ENCODE measurements at places on chromosomes 3 and 15.

GRCh38 chr15:97401195-97401594 lies 559.3 kb upstream of the ARRDC4 start:
- DNase-seq, result no peak

DNA sequence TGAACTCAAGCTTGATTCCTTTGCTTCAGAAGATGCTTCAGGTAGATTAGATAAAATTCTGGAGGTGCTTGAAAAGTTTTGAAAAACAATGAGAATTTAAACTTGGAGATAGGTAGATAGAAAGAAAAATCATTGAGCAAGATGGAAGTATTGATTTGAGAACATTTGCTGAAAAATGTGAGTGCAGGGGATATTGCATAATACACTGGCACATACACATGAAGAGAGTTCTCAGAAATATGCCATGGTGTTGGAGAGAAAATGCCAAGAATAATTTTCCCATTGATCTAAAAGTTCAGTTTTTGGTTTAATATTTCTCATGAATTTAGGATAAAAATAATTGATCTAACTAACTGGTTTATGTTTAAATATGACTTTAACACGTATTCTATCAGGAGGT lies 107.2 kb upstream of the GBE1 start:
- no peak for DNase-seq

- DNase-seq, result no peak
Observed at GRCh38 chr3:58581328-58582091, 4.3 kb upstream of the FAM107A start.

- no peak for DNase-seq
Observed at GRCh38 chr3:170077361-170077760, 39.6 kb downstream of the GPR160 start.

DNA sequence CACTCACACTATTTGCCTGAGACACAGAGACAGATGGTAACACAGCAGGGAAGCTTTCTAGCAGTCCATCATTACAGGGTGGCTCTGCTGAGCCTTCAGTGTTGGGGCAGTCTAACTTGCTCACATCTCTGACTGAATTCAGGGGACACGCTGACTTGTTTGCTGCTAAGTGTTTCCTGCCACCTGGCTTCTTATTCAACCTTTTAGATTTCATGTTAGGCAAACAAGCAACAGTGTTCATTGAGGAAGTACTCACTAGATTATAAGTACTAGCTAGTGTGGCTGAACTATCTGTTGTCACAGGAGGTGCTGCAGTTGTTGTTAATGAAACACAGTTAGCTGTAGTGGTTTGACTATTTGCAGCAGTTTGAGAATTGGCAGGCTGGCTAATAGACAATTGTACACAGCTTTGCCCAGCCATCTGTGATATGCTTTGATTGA lies 37.3 kb downstream of the USF3 start:
- no peak for DNase-seq

DNA sequence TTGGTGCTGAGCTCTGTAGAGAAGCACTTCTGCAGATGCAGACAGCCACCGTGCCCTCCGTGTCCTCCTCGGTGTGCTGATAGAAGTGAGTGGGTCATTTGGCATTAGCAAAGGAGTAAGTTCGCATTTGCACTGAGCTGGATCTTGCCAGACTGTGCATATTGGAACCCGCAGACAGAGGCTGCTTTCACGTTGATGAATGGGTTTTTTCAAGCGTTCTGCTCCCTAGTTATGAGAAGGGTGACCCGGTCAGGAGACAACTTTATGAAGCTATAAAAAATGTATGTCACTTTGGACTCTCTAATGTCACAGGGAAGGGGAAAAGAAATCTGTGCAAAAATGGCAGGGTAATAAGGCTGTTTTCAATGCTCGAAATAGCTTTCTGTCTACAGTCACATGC lies 739.4 kb downstream of the MCTP2 start:
- DNase-seq, result no peak

DNA sequence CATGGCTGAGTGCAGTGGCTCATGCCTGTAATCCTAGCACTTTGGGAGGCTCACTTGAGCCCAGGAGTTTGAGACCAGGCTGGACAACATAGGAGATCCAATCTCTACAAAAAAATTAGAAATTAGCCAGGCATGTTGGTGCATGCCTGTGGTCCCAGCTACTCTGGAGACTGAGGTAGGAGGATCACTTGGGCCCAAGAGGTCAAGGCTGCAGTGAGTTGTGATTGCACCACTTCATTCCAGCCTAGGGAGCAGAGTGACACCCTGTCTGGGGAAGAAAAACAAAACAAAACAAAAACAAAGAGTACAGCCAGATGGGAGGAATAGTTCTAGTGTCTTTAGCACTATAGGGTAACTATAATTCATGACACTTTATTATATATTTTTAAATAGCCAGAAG lies 26.2 kb upstream of the COMMD4 start:
- DNase-seq, result no peak

GRCh38 chr3:52361898-52362297 lies 45.8 kb downstream of the DNAH1 start:
- DNase-seq, result no peak

- DNase-seq, result no peak
Observed at GRCh38 chr3:178420033-178420432, 116.2 kb upstream of the KCNMB2 start.

GRCh38 chr3:42696356-42697288 lies 6.0 kb downstream of the HHATL start:
- no peak for DNase-seq

- no peak for DNase-seq
Observed at GRCh38 chr15:97866959-97867358, 93.5 kb upstream of the ARRDC4 start.

DNA sequence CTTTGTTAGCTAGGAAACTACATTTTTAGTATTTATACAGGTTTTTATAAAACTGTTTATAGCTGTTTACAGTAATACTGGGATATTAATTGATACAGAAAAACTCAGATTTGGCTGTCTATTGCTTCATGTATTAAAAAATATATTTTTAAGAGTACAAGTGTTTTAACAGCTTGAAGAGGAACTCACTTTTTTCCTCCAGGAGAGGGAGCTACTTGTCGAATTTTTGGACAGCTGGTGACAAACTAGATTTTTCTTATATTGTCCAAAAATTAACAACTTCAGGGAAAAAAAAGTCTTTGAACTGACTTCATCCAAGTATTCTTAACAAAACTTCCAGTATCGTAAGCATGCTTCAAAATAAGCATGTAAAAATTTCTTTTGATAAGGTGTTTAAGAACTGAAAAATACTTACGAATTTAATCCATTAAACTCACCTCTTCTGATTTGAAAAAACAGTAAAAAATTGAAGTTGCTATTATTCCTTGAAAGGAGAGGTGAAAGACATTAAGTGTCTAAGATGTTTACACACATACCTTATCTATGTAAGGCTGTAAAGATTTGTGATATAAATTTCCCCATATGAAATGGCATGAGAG lies 4.0 kb downstream of the DIPK2A start:
- no peak for DNase-seq

DNA sequence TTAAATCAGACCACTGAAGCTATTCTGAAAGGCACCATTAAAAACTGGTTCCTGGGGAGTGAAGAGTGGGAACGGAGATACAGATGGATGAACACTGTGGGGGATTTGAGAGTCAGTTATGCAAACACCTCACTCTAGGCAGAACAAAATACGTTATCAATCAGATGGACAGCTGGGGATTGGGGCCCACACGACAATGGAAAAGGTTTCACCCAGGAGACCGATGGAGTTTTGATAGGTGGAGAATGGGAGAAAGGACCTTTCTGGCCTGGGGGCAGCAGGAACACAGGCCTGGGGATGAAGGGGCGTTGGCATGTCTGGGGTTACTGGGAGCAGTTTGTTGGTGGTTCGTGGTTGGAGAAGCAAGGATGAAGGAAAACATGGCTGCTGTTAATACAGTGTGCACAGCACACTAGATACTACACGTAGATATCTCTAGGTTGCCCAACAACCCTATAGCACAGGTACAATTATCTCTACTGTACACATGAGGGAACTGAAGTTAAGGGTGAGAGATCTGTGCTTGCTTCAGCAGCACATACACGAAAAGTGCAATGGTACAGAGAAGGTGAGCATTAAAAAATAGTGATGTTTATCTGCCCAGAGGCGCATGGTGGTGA lies 16.5 kb downstream of the ST6GAL1 start:
- no peak for DNase-seq

DNA sequence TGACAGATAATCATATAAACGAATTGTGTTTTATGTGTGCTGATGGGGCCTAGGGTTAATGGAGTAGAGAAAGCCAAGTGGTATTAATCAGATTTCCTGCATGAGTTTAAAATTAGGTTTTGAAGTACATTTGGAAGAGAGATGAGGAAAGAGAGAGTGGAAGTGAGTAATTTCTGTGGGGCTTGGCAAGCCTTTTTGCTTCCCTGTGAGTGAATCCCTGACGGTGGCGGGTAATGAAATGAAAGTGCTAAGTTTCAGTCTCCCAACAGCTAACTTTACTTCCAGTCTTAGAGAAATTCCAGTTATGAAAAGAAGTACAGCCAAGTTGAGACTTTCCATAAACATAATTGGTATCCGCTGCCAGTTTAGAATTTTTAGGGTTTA lies 139.4 kb downstream of the BBX start:
- no peak for DNase-seq

DNA sequence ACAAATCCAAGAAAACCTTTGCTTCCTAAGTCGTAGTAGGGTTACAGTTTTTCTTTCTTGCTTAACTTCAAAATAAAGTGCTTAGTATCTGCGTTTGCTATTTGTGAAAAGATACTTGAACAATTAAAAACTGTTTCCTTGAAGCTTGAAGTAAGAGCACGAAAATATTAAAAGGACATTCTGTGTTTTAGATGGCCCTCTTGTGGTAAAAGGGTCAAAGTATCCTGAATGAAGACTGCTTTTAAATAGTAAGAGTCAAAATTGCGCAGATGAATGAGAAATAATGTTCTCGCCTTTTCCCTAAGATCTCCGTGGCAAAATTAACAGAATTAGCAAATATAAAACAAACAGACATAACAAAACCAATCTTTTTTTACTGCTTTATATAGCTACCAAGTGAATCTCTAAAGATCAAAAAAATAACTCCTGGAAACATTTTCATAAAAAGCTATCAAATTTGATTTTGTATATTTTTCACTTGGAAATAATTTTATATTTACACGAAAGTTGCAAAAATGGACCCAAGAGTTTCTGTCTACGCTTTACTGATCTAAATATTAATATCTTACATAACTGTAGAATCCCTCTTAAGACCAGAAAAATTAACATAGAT lies 175.4 kb downstream of the MBNL1 start:
- no peak for DNase-seq

DNA sequence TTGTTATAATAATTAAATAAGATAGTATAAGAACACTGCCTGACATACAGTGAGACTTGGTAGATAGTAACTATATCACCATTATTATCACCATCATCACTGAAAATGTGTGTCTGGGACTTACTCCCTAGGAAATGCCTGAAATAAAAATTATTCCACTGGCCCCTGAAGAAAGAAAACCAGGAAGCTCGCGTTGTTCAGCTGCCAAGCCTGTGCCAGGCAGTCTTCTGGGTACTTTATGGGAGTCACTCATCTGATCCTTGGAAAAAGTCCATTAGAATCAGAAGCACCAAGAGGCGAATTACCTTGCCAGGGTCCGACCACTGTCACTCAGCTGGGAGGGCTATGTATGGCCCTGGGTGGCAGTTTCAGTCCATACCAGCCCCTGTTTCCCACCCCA lies 220.3 kb upstream of the TPM1 start:
- DNase-seq, result no peak

GRCh38 chr3:151740581-151740980 lies 6.9 kb downstream of the AADACL2 start:
- DNase-seq, result no peak

GRCh38 chr3:172218350-172219323 lies 179.3 kb downstream of the FNDC3B start:
- DNase-seq, result no peak

GRCh38 chr15:82231842-82232241 lies 30.7 kb downstream of the EFL1 start:
- DNase-seq, result no peak

DNA sequence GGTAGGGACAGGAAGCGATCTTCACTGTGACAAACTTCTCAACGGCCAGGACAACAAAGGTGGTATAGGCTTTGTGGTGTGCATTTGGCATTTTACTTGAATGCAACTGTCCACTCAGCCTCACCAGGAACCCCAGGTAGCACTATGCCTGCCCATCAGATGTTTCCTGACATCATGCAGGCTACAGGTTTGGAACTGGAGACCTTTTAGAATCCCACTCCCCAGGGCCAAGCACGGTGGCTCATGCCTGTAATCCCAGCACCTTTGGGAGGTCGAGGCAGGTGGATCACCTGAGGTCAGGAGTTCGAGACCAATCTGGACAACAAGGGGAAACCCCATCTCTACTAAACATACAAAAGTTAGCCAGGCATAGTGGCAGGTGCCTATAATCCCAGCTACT lies 9.6 kb downstream of the STARD5 start:
- no peak for DNase-seq

- DNase-seq, result no peak
Observed at GRCh38 chr15:89630260-89630659, 25.0 kb downstream of the KIF7 start.

DNA sequence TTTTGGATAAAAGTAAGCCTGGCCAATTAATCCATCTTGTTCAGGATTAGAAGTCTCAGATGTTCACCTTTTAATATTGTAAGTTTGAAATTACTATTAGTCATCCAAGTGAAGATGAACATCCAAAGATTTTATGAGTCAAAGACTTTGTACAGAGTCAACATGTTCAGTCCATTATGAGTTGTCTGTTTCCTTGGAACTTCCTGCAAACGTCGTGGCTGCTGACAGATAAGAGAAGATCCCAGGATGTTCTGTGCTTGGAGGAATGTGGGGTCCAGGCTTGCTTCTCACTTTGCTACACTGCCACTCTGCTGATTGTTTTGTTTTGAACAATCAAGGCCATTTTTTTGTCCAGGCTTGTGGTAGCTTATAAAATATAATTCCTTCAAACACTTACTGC lies 74.3 kb upstream of the SLCO2A1 start:
- no peak for DNase-seq

DNA sequence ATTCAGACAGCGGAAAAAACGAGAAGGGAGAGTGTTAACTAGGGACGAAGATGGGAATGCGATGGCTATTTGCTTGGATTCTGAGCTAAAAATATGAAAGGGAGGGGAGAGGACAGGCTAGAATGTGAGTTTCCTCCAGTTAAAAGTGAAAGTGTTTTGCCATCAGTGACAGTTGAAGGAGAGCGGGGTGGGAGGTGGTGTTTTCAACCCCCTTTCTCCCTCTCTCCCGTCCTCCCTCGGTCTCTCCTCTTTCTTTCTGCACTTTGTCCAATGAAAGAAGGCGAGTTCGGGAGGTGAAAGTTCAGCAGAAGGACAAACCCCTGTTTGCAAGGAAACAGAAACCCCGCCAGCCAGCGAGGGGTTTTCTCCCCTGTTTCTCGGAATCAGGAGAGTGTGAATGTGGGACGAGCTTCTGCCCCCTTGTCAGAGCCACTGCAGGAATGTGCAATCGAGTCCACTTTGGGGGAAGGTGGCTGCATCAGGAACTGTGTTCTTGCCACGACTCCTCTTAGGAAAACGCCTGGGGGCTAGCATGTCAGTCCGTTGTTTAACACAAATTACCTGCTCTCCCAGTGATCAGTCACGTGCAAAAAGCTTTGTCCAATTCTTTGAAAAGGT lies 975 bp upstream of the FOXP1 start:
- peak; percentile 33 for DNase-seq

Data from activated T-cell treated with anti-CD3 and anti-CD28 coated beads for 4 hours (primary cell).